ENCODE measurements at places on chromosomes 7 and 10.

DNA sequence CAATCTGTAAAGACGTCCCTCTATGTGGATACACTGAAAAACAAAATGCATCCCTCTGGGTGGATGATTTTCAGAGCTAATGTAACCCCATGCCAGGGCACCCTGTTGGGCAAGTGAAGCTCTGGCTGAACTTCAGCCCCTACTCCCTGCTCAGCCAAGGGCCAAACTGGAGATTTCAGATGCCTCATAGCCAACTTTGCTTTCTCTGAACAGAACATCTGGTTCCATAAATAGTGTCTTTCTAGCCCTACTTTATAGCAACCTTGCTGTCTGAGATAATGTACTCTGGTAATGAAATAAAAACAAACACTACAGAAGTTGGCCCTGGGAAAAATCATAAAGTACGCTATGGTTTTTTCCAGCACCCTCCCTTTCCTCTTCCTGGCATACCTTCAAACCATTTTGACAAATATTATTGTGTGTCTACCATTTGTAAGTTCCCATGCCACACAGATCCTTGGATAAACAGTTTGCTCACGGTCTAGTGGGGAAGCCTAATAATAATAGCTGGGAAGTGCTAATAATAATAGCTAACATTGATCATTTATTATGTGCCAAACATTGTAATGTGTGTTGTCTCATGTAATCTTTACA is 3.4 kb downstream of the ENTPD1 start:
- DNase-seq, result no peak

DNA sequence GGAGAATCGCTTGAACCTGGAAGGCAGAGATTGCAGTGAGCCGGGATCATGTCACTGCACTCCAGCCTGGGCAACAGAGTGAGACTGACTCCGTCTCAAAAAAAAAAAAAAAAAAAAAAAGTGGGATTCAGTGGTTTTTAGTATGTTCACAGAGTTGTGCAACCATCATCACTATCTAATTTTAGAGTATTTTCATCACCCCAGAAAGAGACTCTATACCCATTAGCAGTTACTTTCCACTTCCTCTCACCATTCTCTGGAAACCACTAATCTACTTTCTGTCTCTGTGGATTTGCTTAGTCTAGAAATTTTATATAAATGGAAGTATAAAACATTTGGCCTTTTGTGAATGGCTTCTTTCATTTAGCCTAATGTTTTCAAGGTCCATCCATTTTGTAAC is 113.4 kb downstream of the ST7 start:
- DNase-seq, result no peak

DNA sequence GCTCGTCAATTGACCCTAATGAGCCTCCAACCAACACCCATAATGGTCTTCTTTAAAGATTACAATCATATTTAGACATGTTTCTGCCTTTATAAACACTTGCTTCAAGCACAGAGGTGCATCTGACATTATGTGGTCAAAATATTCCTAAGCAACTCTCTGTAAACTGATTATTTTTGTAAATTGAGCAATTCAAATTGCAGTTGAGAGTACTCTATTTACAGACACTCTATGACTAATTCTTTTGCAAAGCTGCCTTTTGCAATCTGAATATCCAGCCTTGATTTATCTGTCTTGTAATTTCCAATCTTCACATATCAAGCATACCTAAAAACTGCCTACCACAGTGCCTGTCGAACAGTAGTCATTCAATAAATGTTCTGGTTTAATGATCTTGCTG is 112.0 kb downstream of the PDE1C start:
- DNase-seq, result no peak

DNA sequence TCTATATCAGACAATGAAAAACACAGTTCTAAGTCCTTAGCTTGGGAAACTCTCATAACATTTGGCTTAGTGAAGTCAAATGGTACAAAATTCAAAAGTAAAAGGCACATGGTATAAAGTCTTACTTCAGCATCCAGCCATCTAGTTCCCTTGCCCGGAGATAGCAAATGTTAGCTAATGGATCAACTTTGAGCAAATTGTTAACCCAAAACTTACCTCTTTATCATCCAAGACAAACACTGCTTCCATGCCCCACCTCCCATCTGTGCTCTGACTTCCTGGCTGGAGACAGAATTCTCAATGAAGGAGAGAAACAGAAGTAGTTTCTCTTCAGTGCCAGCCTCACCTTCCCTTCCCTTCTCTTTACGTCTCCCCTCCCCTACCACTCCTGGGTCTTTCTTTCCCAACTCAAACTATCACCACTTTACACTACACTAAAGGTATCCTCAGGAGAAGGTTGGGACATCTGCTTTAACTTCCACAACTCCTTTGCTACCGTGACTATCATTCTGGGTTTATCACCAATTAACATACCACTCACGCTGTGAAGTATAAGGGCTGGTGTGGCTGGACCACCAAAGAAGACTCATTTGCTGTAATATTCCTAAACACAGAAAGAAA is 21.2 kb upstream of the ZNRF2 start:
- DNase-seq, result no peak

DNA sequence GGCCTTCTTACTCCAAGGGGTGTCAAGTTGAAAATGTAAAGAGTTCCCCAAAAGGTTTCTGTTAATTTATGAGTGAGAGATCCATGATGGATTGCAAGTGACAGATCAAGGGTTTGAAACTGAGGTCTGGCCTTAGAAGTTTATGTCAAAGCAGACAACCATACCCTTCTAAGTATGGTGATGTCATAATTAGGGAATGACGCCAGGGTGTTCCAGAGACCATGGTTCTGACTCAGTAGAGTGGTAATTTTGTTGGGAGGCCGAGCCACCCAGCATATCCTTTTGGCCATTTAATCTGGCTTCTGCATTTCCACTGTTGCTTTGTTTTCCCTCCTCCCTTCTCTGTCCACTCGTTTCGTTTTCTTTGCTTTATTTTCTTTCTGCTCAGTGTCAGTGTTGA is 2.7 kb downstream of the TRUB1 start:
- no peak for DNase-seq
